ENCODE measurements at places on chromosomes 6 and 20. TPM values are rescaled to one million over a fixed set of nuclear protein-coding genes. Genes with fewer than 3 reads are reported as not detected.

Gene DDRGK1
- total RNA-seq, result 42.3 TPM

Gene HLA-DRB5
- not detected for total RNA-seq

Gene CTSZ
- total RNA-seq, result 123 TPM

Gene HLA-DMA
- 1.3 TPM for total RNA-seq

Gene ZC3H12D
- total RNA-seq, result 0.10 TPM

Gene EYA2
- total RNA-seq, result not detected

Gene MUC21
- not detected for total RNA-seq

Gene CST1
- total RNA-seq, result not detected

Gene XKR7
- total RNA-seq, result not detected

Gene PROKR2
- not detected for total RNA-seq

Gene SOBP
- not detected for total RNA-seq

Gene DUSP15
- total RNA-seq, result not detected

Gene RIPOR2
- total RNA-seq, result not detected

Gene HS3ST5
- not detected for total RNA-seq

Gene NFATC2
- under 0.01 TPM for total RNA-seq

Gene IYD
- not detected for total RNA-seq

Gene KCNK16
- not detected for total RNA-seq

Gene C2
- total RNA-seq, result not detected

Gene NKX2-2
- total RNA-seq, result not detected

Gene GGT7
- total RNA-seq, result 5.7 TPM

Gene SLC22A7
- total RNA-seq, result not detected

Gene ULBP2
- total RNA-seq, result 8.3 TPM

Gene C6orf15
- 0.68 TPM for total RNA-seq

Gene RFX6
- total RNA-seq, result not detected

Gene BTNL2
- total RNA-seq, result not detected
